Left lung (tissue), 14 donors: ENCODE measurements at places on chromosomes 1 and 21. TPM values are rescaled to one million over a fixed set of nuclear protein-coding genes. Genes with fewer than 3 reads are reported as not detected.

The CR1L gene
- 0.84 TPM for polyA plus RNA-seq

The NUDT4B gene
- 0.32 TPM for polyA plus RNA-seq

The ANGPTL3 gene
- 0.52 TPM for polyA plus RNA-seq

The GART gene
- polyA plus RNA-seq = 75.4 TPM

The AMPD1 gene
- not detected for polyA plus RNA-seq

The UBAP2L gene
- 184 TPM for polyA plus RNA-seq

The C1orf21 gene
- polyA plus RNA-seq = 37.0 TPM

The MX2 gene
- 2.7 TPM for polyA plus RNA-seq

The SPRR2E gene
- not detected for polyA plus RNA-seq

The NR5A2 gene
- 8.6 TPM for polyA plus RNA-seq

The ANKRD65 gene
- 32.2 TPM for polyA plus RNA-seq

The APCS gene
- polyA plus RNA-seq = not detected

The SLC5A9 gene
- 5.1 TPM for polyA plus RNA-seq

The TUFT1 gene
- polyA plus RNA-seq = 9.9 TPM

The TEDDM1 gene
- polyA plus RNA-seq = 0.07 TPM

The SLC44A5 gene
- 5.1 TPM for polyA plus RNA-seq

The FAM151A gene
- 0.59 TPM for polyA plus RNA-seq

The NFASC gene
- polyA plus RNA-seq = 1.2 TPM

The ZBTB8B gene
- 1.3 TPM for polyA plus RNA-seq

The WLS gene
- polyA plus RNA-seq = 126 TPM

The FBLIM1 gene
- polyA plus RNA-seq = 73.2 TPM

The KCNC4 gene
- 10.0 TPM for polyA plus RNA-seq

The LCE1E gene
- polyA plus RNA-seq = not detected

The DNAJC28 gene
- 4.3 TPM for polyA plus RNA-seq

The AUNIP gene
- 2.4 TPM for polyA plus RNA-seq
